Urinary bladder (tissue), 4 donors: ENCODE measurements at places on chromosomes 2 and 18.

GRCh38 chr2:145043399-145043834, 523.5 kb upstream of the ZEB2 start:
- no peak for DNase-seq

GRCh38 chr2:121336528-121337294, 51.7 kb upstream of the TFCP2L1 start:
- DNase-seq = no peak

- no peak for DNase-seq
Observed at GRCh38 chr2:50344509-50345106, 687.3 kb downstream of the NRXN1 start.

DNA sequence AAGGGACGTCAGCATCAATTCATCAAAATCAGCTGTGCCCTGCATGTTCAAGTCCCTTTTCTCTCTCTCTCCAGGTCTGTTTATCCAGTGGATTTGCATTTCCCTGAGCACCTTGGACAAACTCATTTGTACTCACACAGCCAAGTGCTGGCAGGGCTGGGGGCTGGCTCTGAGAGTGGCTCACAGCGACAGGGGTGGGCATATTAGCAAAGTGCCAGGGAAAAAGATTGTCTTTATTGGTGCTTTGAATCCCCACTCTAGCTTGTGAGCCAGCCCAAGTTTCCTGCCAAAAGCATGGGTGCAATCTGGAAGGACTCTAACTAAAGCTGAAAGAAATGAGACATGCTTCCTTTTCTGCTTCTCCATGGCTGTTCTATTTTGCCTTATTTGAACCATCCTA, 56.6 kb downstream of the ACOXL start:
- no peak for DNase-seq

- no peak for DNase-seq
Observed at GRCh38 chr18:29172756-29173067, 995.8 kb upstream of the CDH2 start.

- DNase-seq = no peak
Observed at GRCh38 chr2:172085460-172086159, at the start of gene DLX1. DLX1 (plus strand) TSS chr2:172085507; CDS start chr2:172085678, 171 bp downstream.

GRCh38 chr2:145096582-145096981, 576.7 kb upstream of the ZEB2 start:
- DNase-seq = no peak

DNA sequence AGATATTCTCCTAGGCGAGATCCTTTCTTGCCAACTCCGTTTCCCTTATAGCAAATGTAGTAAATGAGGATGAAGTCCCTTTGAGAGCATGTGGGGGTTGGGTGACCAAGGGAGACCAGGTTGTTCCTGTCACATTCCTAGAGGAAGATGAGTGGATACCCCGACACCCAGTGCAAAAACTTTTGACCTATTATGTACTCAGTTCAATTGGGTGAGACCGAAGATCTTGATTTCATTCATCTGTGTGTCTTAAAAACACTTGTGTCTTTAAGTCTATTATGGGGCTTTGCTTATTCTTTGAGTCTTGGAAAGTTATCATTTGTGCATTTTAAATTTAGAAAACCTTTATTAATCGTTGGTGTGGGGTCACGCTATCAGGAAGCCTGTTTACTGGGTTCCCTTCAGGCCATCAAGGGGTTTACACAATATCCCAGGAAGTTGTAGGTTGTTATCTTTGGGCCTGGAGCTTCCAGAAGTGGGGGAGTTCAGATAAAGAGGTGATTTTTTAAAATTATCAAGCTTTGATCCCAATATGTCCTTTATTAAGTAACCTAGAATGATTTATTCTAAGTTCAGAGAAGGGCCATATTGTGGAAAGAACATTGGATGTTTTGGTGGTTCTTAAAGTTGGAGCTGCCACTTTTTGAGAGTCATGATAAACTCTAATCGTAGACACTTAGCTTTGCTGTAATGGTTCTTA, 2.8 kb downstream of the RHOB start:
- DNase-seq = no peak

DNA sequence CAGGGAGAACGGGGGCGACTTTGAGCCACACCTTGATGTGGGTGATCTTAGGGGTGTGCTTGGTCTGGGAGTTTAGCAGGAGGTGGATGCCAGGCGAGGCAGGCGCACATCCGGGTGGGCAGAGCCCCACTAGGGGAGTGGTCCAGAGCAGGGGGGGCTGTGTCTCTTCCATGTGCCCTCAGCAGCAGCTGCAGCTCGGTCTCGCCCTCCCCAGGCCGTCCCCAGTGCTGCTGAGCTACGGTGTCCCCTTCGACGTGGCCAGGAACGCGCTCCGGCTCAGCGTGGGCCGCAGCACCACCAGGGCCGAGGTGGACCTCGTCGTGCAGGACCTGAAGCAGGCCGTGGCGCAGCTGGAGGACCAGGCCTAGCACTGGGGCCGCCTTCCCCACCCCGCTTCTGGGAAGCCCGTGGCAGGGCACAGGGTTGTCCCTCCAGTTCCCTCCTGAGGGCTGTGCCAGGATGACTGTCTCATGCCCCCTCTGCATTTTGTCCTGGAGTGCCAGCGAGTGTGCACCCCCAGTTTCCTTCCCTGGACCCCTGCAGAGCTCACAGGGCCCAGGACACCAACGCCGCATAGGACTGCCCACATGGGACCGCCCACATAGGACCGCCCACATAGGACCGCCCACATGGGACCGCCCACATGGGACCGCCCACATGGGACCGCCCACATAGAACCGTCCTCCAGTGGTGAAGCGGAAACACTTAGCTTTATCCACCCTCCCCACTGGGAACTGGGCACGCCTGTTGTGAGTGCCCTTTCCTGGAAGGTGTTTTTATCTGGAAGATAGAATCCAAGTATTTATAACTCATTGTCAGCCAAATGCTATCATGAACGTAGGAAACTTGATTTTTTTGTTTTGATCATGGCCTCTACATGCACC, 1.9 kb upstream of the ESPNL start:
- no peak for DNase-seq

GRCh38 chr18:11750171-11750570, 61.1 kb downstream of the GNAL start:
- no peak for DNase-seq

DNA sequence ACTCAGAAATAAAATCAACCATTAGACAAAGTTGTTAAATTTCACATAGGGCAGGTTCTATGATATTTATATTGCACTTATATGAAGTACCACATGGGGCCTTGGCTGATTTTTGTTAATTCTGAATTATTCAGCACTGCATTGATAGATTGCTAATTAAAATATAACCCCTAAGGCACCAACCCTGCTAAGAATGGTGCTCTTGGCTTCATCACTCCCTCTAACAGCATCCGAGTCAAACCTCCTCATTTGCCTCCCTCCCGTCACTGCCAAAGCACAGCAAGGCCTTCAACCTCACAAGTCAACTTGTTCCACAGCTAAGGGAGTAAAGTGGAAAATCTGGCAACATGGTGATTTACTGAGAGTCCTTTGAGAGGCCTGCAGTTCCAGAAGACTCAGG, 27.0 kb downstream of the MYO5B start:
- DNase-seq = no peak

DNA sequence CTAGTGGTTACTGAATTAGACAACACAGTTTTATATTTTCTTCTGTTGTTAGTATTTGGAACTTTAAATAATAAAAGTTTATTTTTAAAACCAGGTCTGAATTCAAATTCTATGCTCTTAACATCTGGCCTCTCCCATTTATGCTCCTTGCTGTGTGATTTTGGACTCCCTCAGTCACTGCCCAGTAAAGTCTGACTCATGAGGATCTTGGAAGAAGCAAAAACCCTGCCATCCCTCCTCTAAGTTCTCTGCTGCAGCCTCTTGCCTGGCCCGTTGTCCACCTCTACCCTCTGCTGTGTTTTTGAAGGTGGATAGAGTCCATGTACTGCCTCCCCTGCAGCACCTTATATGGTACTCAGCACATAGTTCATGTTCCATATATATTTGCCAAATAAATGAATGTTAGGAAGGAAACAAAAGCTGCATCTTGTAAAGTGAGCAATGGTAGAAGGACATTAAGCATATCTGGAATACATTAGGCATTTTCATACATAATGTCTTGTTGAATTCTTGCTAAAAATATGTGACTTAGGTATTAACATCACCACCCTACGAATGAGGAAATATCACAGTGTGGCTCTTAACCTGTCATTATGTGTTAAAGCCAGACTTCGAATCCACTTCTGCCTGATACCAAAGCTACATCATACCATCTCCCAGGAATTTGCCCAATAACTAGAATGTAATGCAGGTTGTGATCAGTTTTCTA, 62.1 kb downstream of the THNSL2 start:
- no peak for DNase-seq

GRCh38 chr2:60741576-60741975, 14.5 kb upstream of the PAPOLG start:
- no peak for DNase-seq

GRCh38 chr18:43141208-43141607, 25.7 kb upstream of the RIT2 start:
- no peak for DNase-seq

- no peak for DNase-seq
Observed at GRCh38 chr2:74387346-74387745, 7.2 kb upstream of the DCTN1 start.
